Non-pigmented ciliary epithelial cell (primary cell): ENCODE measurements at places on chromosomes 4 and X.

DNA sequence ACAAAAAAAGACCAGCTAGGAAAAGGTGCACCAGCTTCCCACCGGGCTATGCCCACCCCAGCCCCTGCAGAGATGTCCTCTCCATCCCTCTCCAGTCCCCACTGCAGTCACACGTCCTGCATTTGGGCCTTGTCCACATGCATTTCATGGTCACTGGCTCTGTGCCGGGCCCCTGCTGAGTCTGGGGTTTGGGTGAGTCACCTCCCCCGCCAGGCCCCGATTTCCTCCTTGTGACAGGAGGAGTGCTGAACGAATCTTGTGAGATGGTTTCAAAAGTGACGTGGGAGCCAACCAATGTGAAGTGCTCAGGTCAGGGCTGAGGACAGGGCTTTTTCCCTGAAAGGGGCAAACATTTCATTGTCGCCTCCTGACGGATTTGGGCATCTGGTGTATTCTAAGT lies 7.1 kb downstream of the CPZ start:
- peak; percentile 67 for DNase-seq

- DNase-seq = no peak
These were observed 11.8 kb upstream of the LCORL start for GRCh38 chr4:18033111-18034085.

DNA sequence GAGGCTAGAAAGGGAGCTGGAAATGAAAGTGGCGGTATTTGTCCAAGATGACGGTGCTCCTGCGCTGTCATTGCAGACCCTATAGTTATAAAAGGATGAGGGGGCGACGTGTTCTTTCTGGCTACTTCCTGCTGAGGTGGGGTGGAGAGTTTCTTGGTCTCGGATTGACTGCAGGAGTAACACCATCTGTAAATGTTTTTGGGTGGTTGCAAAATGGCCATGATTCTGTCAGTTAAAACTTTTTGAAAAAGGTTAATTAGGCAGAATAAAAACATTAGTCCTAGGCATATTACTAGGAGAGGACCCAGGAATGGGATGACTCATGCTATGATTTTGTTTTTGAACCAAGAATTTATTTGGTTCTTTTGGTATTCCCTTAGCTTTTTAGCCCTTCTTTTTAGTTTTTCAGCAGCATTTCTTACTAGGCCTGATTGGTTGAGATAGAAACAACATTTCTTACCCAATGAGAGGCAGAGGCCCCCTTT lies 53.1 kb downstream of the USP11 start:
- no peak for DNase-seq

DNA sequence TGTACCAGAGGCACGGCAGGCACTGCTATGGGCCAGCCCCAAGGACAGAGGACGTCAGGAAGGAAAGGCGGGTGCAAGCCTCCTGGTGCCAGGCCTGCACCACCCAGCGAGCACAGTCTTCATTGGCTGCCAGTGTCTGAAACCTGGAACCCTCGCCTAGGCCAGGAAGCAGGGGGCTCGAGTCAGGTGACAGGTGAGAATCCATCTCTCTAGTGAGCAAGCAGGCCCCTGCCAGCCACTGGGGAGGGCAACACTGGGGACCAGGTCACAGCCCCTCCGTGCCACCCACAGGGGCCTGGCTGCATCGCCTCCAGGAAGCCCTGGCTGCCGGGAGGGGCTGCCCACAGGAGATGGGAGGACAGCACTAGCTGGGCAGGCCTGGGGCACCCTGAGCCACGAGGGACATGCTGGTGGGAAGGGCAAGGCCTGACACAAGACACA lies 6.9 kb upstream of the HAUS3 start:
- no peak for DNase-seq

DNA sequence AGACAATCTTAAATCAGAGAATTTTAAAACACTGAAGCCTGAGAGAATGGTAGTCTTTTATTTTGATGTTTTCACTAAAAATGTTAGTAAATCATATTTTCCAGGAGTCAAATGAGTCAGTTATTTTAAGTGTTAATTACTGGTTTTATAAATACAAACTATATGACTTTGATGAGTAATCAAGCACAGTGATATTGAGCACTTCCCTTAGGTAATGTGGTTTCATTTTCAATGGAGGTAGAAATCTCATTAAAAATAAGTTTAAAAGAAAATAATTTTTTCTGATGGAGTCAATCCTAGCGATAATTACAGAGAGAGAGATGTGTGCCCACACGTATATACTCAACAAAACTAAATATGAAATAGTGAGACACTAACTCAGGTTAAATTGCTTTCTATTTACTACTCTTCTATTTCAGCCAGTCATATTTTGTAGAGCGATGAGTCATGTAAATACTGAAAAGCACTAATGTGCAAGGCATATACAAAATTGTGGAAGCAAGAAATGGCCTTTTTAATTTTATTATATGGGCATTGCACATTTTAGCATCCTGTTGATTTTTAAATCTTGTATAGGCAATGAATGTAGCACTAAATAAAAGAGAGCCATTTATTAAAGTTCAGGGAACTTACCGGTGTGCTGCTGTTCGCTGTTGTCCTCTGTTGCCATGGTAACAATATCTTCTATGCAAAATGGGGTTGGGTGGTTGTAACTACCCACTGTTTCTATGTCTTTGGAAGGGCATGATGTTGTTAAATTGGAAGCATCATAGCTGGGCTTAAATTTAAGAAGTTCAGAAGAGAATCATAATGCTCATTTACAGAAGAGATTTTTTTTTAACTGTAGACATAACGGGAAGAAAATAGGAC lies 513.7 kb downstream of the TLL1 start:
- no peak for DNase-seq

DNA sequence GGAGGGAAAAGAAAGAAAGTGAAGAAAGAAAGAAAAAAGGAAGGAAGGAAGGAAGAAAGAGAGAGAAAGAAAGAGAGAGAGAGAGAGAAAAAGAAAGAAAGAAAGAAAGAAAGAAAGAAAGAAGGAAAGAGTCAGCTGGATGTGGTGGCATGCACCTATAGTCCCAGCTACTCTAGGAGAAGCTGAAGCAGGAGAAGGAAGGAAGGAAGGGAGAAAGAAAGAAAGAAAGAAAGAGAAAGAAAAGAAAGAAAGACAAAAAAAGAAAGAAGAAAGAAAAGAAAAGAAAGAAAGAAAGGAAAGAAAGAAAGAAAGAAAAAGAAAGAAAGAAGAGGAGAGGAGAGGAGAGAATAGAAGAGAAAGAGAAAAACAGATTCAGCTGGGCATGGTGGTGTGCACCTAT lies 44.3 kb upstream of the ERVMER34-1 start:
- DNase-seq = no peak

GRCh38 chrX:115690511-115691216 lies 129.7 kb downstream of the PLS3 start:
- peak; percentile 57 for DNase-seq
